Chondrocyte (in vitro differentiated cells): ENCODE measurements at places on chromosomes 3 and 15.

DNA sequence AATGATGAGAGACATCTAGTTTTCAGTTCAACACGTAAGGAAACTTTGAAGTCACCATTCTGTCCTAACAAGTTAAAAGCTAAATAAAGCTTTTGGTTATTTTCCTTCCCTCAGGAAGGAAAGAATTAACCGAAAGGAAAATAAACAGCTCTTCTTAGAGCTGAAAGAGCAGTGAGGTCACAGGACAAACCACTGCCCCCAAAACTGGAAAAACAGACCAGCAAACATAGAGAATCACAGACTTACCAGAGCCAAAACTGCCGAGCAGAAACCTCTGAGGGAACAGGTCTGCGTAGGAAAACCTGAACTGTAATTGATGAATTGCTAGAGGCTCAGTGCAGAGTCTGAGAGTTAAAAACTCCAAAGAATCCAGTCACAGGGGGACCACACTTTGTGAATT lies 14.7 kb downstream of the USP50 start:
- DNase-seq = no peak

DNA sequence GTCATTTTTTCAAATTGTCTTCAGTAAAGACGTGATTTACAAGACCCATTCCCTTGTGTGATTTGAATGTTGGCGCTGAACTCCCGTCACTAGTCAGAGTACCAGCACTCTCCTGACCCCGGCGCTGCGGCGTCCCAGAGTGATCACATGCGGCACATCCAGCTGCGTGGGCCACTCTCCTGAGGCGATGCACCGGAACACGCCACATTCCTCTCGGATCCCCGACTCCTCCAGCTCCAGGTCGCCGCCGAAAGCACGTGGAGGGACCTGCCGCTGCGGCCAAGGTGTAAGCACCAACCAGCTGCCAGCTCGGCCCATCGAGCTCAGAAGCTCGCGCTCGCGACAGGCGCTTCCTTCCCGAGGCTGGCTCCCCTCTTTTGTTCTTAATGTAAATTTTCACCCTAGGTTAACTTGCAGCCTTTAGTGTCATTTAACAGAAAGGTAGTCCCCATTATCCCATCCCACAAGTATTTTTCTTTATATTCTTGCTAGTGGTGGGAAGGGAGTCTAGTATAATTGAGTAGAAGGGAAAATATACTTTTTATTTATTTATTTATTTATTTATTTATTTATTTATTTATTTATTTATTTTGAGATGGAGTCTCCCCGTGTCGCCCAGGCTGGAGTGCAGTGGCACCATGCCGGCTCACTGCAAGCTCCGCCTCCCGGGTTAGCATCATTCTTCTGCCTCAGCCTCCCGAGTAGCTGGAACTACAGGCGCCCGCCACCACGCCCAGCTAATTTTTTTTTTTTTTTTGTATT lies 61.7 kb upstream of the VGLL3 start:
- peak; percentile 90 for DNase-seq

DNA sequence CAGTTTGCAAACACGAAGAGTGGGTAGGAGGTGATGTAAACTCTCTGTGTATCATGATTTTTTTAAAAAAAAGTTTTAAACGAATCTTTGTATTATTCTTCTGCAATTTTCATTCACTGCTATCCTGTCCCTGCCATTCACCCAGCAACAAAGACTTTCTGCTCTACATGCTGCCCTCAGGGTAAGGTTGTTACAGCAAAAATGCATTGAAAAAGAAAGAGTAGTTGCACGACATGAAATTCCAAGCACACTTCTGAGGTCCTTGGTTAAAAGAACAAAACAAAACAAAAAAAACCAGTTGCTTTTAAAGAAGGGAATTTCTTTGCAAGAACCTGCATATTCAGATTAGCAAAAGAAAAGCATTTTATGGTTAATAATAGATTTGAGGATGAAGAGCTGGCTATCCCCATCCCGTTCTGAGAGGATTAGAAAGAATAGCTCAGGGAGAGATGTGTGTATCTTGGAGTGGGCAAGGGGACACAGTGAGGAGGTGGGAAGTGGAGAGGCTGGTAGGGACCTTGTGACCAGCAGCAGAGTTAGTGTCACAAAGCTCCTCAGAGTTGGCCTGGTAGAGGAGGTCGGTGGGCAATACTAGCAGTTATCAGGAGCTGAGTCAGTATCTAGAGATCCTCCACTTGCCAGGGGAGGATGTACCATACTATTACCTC lies 290.8 kb downstream of the NEK10 start:
- DNase-seq = no peak

DNA sequence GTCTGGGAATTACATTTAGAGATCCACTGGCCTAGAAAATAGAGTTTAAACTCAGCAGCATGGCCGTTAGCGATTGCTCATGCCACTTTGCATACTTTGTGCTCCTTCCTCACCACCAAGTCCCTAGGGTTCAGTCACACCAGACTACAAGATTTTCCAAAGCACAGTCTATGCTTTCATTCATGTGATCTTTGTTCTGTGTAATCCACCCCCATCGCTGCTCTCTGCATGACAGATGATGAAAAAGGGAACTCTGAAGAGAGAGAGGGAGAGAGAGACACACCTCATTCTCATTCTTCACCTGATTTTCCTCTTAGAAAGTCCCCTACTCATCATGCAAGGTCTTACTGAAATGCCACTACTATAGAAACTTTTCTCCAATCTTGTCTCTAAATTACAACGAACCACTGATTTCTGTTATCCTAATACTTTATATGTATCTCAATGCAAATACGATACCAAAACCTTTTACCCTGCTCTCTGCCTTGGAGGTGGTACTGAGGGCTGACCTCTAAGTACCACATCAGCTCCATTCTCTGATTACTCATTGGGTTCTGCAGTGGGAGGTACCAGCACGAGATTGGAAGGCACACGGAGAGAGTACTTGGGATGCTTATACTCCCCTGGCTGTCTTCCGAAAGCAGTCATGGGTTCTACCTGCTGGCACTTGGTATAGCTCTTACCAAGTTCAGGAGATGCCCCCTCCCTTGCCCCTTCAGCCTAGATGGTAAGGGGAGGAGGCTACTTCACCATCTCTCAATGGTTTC lies 1.1 kb upstream of the PARP15 start:
- no peak for DNase-seq

DNA sequence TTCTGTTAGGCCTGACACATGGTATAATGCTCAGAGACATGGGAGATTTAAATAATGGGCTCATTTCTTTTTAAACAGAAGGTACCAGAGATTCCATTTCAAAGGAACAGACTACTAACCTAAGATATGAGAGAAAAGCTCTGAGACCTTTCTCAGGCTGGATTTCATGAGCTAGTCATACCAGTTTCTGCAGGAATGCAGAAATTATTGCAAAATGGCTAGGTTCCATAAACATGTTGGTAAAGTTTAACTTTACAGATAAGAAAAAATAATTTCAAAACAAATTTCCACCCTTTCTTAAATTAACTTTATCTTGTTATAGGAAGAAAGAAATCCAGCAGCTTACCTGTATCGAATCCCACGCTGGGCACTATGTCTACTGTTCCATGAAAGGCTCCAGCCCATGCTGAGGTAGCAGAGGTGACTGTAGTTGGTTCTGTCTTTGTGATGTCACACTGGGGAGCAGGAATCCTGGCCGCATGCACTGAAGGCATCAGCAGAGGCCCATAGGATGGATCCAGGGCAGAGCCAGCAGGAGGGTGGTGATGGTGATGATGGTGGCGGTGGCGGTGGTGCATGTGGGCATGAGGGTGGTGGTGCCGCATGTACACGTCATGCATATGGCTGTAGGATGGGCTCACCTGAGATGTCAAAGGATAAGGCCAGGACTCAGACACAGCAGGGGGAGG lies 22.6 kb downstream of the VGLL3 start:
- DNase-seq = peak; percentile 75

GRCh38 chr3:48058091-48058490 lies 41.9 kb upstream of the MAP4 start:
- DNase-seq = no peak
